ENCODE measurements at places on chromosomes 2 and 18.

- no peak for DNase-seq
These were observed 53.0 kb downstream of the GRB14 start for GRCh38 chr2:164568317-164568716.

DNA sequence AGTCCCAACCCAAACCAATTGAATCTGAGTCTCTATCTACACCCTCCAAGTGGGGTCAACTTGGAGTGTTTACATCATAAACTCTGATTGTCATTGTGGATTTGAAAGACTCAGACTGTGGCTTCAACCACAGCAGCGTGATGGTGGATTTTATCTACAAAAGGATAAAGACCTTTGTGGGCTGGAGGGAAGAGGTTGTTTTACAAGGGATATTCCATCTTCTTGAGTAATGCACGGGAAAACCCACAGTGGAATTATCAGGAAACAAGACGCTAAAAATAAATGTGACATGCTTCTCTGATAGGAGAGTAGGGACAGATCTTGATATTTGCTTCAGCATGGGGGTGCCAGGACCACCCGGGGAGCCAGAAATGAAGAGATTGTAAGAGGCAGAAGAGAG, 93.5 kb downstream of the LPIN1 start:
- DNase-seq, result no peak

GRCh38 chr18:49178321-49178720, 227.6 kb upstream of the SMAD7 start:
- no peak for DNase-seq

DNA sequence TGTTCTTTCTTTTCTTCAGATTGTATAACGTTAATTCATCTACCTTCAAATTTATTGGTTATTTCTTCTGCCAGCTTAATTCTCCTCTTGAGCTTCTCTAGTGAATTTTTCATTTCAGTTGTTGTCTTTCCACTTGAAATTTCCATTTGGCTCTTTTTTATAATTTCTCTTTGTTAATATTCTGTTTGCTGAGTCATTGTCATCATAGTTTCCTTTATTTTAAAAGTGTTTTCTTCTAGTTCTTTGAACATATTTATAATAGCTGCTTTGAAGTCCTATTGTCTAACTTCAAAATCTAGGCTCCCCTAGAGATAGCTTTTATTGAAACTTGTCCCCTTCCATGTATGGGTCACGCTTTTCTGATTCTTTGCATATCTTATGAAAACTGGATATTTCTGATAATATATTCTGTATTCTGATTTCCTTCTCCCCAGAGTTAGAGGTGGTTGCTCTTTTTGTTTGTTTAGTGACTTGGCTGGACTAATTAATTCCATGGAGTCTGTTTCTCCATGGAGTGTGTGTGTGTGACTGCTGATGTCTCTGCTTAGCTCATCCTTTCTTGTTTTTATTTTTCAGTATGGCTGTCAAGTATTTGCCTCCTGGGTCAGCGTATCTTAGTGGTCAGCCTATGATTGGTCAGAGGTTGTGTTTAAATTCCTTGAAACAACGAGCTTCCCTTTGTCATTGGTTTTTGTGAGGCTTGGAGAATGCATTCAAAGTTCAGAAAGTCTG, 47.6 kb downstream of the DIS3L2 start:
- no peak for DNase-seq

DNA sequence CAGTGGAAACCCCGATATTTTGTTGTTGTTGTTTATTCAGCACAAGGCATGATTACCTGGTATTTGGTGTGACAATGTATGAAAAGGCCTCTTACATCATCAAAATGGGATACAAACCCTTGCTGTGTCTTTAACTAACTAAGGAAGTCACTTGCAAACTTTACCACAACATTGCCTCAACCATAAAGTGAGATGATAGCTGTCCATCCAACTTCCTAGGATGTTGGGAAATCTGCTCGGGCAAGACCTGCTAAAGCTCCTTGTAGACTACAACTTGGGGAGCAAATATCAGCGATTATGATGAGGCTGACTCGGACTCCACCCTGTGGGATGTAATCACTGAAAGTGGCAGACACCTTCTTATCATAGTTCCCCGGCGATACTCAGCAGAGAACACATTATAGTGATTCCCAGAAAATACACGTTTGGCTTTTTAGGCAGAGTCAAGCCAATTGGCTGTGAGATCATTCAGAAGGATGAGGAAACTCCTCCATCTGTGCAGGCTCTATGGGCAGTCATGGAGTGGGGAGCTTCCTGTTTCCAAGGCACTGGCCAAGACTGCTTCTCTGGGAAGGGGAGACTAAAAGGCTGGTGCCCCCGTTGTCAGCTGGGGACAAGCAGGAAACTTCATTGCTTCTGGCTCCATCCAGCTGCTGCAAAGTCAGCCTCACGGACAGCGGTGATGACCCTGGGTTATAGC, 289.0 kb downstream of the RNF144A start:
- DNase-seq, result no peak

DNA sequence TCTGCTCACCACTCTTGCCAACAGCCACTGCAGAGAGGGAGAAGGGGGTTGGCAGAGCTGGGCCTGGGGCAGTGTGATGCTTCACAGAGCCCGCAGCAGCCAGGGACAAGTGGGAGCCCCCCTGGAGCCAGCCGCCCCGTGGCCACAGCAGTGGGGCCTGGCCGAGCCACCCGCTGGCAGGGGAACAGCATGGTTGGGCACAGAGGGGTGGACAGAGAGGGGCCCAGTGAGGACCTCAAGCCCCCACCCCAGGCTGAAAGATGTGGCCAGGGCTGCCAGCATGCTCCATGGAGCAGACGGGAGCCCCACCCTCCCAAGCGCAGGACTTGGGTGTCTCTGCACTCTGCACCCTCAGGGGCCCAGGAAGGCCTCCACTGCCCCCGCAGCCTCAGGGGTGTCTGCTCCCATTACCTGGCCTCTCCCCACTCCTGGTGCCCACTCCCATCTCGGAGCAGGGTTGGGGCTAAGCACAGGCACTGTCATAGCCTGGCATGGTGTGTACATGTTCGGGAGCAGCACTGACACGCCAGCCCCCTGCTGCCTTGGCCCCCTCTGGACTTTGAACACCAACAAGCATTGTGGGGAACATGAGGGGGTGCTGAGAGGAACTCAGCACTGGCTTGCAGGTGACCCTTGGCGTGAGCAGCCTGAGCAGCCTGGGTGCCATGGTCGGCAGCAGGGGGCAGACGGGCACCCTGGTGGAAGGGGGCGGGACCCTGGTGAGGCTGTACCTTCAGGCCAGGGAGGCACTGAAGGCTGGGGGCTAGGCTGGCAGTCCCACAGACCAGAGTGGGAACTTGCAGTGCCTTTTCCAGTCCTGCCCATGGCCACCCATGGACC, 279.6 kb upstream of the CYP26B1 start:
- DNase-seq, result no peak

DNA sequence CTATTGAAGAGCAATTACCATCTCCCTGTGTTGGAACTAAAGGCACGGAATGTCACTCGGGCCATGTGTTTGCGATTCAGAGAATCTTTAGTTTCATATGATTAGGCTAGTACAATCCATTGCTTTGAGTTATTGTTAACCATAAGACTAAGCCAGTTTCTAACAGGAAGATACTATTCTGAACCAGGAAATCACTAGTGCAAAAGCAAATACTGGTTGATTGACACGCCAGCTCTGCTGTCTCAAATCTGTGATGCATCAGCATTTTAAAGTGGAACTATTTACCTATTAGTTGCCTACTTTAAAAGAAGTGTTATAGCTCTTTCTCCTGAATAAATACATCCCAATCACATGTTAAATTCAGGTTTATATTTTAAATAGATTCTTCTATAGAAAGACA, 61.9 kb downstream of the AFTPH start:
- no peak for DNase-seq
